HS-27A (cell line): ENCODE measurements at places on chromosomes 4 and X.

DNA sequence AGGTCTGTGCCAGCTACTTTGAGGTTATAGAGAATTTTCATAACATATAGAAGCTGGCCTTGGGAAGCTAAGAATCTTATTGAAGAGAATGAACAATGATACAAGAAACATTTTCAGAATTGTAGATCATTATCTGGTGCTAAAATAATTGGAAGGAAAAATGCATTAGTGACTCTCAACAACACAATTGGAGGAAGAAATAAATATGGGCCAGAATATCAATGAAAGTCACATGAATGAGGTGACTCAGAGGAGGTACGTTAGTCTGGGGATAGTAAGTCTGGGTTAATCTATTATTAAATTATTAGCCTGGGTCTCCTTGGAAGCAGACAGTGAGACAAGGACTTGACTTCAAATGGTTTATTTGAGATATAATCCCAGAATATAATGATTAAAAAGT is 529.3 kb upstream of the SLIT2 start:
- DNase-seq, result no peak

DNA sequence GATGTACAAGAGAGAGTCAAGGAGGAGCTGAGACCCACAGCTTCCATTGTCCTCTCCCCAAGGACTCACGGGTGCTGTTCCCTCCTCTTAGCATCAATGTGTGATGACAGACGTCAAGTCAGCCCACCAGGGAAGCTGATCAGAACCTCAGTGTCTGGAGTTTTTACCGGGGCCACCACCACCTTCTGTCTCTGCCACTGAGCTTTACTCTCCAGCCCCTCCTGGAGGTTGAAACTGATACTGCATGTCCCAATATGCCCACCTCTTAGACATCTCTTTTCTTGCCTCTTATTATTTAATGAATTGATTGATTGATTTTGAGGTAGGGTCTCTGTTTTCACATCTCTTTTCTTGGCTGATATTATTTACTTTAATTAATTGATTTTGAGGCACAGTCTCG is 10.3 kb upstream of the AKAP17A start:
- no peak for DNase-seq

GRCh38 chrX:19225909-19226308 is 103.6 kb upstream of the ADGRG2 start:
- DNase-seq, result no peak

- DNase-seq, result no peak
Measured at GRCh38 chr4:105059337-105059736, 87.3 kb upstream of the TET2 start.

DNA sequence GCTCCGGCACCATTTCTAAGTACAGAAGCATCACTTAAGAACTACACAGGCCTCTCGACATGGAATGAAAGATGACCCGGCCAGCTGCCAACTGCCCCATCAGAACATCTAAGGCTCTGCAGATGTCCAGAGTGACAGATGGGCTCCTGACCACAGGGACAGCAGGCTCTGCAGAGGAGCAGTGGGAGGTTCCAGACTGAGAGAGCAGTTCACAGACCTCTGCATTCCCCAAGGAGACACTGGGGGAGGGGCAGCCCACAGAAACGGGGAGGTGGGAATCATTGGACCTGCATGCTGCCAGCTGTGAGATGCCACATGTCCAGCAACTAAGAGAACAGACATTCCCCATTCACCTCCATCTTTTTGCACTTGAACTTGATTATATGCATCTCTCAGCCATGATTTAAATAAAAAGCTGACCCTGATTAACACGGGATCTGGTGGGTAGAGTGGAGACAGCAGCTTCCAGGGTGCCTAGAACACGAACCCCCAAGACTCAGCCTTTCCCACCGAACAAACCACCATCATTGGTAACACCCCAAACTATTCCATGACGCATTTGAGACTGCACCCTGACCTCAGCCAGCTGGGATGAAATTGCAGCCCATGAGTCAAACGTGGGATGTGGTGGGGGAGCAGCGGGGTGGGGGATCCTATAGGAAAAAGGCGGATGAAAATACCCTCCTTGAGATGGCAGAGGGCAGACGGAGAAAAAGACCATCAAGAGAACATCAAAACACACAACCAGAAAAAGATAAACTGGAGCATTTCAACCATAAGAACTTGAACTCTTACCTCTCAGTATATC is 47.2 kb downstream of the AFAP1 start:
- DNase-seq, result no peak

GRCh38 chr4:145719752-145720624 is 40.0 kb downstream of the C4orf51 start:
- no peak for DNase-seq

DNA sequence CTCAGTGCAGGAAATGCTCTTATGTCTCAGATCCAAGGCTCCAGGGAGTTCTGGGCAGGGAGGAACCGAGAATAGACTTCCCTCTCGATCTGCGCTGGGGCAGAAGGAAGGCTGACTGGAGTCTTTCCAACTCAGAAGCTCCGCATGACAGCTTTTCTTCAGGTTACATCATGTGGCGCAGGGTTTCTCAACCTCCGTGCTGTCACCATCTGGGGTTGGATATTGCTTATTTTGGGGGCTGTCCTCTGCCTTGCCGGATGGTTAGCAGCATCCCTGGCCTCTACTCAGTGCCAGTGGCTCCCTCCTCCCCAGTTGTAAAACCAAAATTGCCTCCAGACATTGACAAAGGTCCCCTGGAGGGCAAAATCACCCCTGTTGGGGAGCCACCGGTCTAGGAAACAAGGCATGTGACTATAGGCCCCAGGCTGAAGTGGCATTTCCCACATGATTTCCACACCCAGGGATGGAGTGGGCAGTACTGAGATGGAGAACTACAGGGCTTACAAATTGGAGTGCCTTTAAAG is 21.4 kb downstream of the REELD1 start:
- no peak for DNase-seq

- no peak for DNase-seq
Measured at GRCh38 chr4:149116806-149117205, 674.6 kb upstream of the NR3C2 start.

GRCh38 chrX:128650326-128650725 is 598.1 kb upstream of the ACTRT1 start:
- no peak for DNase-seq

DNA sequence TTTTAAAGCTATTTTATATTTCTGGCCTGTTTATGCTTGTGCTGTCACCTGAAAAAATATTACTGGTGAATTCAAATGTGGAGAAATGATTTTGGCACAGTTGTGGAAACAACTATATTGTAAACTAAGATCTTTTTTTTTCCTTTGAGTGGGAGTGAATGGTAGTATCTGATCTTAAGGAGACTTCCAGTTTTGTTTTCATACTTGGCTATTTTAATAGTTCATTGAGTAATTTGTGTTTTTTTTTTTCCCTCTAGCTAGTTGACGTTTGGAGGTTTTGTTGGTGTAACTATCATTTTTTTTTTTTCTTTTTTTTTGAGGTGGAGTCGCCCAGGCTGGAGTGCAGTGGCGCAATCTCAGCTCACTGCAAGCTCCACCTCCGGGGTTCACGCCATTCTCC is 10.5 kb downstream of the STAG2 start:
- no peak for DNase-seq
